ENCODE measurements at places on chromosomes 2 and 18.
A peak's percentile ranks its signal among the peaks of the same experiment; 100 is the strongest.

- no peak for DNase-seq
Observed at GRCh38 chr2:233338812-233339368, 15.4 kb upstream of the DGKD start.

DNA sequence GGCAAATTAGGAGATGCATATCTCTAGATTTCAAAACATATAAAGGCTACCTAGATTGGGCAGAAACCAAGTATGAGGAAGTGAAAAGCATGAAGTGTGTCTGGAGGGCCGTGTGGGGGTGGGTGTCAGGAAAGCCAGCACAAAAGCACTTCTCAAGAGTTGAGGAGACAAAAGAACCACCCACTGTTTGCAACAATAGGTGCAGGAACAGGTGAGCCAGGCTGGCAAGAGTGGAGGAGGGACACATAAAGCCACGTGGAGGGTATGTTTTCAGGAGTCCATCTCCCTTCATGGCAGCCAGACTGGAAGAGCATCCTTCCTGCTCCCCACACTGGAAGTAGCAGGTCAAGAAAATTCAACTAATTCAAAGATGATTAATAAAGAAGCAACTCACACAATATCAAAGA, 96.4 kb downstream of the CERS6 start:
- peak; percentile 21 for DNase-seq

- DNase-seq, result no peak
Observed at GRCh38 chr18:6414723-6415417, at the start of gene L3MBTL4. Gene L3MBTL4 (minus strand): TSS chr18:6414911. CDS start chr18:6311625, 103,286 bp downstream.

- no peak for DNase-seq
Observed at GRCh38 chr2:238864207-238865014, 16.5 kb downstream of the TWIST2 start.

DNA sequence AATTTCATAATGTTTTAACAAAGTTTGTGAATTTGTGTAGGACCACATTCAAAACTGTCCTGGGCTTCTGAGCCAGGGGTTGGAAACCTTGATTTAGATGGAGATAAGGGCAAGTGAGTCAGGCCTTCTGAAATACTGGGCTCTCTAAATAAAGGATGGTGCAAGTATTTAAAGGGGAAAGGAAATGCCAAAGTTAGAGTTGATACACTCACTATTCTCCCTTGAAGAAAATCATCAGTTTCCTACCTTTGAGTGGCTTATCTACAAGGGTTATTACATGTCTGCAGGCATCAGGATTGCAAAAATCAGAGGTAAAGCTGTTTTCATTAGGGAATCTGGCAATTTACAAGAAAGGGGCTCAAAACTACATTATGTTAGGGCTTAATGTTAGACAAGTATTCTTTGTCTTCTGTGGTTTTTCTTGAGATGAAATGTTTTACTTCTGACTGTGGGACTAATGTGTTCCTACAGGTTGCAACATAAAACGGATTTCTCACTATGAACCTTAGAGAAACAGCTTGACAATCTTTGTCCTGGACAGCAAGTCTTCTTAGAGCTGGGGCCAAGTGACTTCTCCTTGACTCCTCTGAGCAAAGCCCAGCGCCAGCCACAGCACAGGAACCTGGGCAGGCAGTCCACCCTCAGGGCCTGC, 31.1 kb downstream of the RNU4ATAC start:
- DNase-seq, result no peak

- no peak for DNase-seq
Observed at GRCh38 chr2:14354231-14354630, 278.3 kb upstream of the LRATD1 start.

DNA sequence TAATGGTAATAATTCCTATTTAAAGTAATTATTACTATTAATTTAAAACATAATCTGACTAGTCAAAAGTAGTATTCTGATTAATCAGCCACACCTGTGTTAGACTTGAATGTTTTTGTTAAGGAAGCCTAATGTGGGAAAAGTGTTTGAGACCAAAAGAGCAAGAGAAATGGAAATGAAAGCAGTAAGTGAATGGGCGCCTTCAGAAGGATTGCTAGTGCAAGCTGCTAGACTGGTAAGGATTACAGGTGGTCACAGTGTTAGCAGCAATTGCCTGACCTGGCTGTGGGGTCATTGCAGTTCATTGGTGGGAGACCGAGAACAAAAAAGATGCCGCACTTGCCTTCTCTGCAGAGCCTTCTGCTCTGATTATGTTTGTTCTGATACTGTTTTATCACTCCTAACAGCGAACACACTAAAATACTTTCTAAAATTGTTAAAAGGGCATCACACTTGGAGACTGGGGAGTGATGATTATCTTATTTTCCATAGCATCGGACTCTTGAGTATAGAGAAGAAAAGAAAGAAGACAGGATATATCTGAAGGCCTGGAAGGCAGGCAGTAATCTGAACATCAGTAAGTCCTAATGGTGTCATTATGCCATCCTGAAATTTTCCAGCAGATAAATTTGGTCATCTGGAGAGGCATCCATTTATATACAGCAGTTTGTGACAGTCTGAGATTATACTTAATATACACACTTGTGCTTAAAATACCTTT, 5.8 kb downstream of the SOCS6 start:
- no peak for DNase-seq

DNA sequence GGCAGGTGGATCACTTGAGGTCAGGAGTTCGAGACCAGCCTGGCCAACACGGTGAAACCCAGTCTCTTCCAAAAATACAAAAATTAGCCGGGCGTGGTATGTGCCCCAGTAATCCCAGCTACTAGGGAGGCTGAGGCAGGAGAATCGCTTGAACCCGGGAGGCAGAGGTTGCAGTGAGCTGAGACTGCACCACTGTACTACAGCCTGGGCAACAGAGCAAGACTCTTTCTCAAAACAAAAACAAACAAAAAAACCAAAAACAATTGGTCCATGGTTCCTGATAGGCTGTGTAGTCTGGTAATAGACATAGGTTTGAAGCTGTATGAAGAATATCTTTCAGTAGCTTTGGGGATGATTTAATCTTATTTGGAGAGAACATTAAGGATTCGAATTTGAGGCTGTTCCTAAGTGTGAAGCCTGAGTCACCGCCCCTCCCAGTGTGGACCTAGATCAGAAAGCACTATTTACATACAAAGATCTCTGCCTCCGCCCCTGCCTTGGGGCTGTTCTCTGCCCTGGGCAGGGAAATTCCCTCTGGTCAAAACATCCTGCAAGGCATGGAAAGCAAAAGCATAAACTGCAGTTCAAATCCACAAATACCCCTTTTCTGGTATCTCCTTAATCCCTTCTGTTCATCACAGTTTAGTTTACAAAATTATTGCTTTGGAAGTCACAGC, 52.8 kb upstream of the PMAIP1 start:
- DNase-seq, result no peak

DNA sequence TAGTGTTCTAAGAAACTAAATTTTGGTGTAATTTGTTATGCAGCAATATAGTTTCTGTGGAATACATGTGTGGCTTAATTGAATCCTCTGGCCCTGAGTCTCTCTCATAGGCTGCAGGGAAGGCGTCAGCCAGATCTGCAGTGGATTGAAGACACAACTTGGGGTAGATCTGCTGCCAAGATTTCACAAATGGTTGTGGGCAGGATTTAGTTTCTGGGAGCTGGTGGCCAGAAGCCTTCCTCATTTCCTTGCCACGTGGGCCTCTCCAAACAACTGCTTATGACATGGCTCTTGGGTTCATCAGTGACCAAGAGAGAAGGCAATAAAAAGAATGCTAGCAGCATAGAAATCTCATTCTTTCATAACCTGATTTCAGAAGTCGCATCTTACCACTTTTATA, 28.2 kb downstream of the CCDC102B start:
- DNase-seq, result no peak

DNA sequence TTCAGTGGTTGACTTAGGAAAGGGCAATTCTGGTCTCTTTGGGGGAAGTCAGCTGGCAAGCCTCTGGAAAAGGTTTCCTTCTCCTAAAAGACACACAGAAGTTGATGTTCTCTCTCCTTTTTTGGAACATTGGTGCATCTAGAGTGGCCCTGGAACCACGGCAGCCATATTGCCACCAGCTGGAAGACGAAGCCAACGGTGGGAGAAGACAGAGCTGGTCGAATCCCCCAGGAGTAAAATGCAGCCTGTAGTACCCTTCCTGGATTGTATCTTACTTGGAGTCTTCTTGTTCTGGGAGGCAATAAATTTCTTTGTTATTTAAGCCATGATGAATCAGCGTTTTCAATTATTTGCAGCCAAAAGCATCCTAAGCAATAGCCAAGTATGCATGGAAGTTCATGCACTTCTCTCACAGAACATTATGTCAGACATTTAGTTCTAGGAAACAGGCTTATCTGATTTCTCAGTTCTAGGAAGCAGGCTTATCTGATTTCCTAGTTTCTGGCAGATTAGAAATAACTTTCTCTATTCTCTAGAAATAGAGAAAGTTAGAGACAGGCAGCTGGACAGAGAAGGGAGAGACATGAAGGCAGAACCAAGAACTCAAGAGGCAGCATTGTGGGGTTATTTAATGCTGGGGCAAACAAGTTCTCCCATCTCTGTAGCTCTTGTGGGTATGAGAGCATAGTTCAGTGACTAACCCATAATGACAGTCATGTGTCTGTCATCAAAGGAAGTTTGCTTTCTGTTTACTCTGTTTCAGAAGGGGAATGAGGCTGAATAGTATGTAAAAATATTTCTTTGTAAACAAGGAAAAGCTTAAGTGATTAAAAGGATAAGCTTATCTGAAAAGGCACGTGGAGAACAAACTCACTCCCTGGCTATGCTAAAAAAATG, 40.5 kb upstream of the NABP1 start:
- DNase-seq, result no peak

DNA sequence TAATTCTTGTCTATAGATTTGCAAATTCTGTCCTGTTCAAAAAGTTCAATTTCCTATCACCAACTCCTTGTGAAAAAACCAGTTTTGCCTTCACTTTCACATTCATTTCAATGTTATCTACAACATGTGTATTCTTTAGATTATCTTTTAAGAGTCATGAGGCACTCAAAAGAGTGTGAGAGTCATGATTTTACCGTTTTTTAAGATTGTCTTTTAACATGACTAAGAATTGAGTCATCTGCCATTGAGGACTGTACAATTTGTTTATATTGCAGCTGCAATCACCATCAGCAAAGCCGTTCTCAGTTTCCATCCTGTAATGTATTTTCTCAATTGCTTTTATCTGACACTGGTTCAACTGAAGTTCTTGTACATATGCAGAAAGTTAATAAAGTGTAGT, 275.8 kb downstream of the LNPK start:
- DNase-seq, result no peak

GRCh38 chr18:46649071-46649862, 7.8 kb downstream of the LOXHD1 start:
- no peak for DNase-seq

DNA sequence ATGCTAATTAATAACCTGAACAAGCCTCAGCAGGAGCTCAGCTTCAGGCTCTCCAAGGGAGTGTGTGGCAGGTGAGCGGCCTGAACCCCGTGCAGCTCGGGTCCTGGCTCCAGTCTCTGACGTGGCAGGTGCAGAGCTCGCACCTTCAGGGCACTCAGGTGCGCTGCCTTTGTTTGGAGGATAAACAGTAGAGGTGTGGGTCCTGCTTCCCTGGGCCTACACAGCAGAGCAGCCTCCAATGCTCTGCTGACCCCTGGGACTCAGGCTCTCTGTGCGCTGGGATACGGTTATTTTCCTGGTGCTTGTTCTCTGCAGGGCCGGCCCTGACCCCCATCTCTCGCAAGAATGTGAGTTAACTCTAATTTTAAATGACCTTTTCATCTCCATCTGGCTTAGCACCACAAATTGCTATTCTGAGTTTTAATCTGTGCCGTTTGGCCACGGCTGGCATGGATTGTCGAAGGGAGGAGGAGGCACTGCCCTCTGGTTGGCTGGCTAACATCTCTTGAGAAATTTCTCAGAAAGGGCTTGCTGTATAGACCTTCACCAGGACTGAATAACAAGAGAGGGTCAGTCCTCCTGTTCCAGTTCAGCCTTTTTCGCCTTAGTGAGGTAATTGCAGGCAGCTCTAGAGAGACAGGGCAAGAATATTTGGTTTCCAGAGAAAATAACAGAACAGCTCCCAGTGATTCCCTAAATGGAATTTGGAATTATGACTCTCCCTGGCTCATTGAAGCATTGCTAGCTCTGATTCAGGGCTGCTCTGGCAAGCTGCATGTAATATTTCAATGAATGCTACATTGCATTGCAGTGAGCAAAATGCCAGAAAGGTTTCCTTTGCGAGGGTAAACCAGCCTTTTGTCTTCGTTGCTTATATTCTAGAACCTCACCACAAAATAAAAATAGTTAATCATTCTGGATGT, 161.8 kb downstream of the DCDC2C start:
- DNase-seq, result no peak

- no peak for DNase-seq
Observed at GRCh38 chr2:42042631-42043355, 5.0 kb upstream of the PKDCC start.

GRCh38 chr2:28408764-28409599, 16.3 kb downstream of the FOSL2 start:
- DNase-seq, result no peak

GRCh38 chr2:8309131-8309530, 372.7 kb upstream of the ID2 start:
- DNase-seq, result no peak

DNA sequence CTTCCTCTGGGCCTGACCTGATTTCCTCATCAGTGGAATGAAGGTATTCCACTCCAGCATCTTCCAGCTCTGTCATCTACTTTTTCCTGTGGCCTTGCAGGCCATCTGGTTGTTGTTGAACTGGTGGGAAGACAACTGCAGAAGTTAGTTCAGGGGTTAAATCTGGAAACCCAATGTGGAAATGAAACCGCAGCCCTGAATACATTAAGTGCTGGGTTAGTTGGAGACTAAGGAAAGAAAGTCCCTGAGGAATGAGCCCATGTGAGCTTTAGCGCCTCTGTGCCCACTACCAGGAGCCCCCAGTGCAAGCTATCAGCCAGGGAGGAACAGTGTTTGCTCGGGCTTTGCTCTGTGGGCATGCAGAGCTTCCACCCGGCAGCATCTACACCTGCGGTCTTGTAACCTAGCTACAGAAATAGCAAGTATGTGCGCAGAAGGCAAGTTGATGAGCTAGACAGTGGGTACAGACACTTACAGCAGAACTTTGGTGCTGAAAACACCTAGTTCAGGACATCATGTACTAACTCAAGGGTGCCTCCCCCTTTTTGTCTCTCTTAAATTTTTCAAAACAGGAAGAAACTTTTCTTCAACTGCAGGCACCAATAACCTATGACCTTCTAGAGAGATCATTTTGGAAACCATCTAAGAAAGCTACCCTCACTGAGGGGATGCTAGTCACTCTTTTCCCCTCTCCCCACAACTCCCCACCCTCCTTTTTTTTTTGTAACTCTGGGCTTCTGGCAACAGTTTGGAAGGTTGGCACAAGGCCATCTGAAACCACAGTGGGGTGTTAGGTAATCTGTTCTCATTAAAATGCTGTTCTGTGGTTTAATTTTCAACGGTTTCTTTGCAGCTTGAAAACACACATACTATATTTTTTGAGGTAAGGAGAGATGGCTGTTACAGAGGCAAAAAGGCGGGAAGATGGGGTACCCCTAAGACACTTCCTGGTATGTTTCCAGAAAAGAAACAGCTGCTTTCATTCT, 18.3 kb upstream of the CXCR4 start:
- no peak for DNase-seq
